Activated naive CD8-positive, alpha-beta T cell treated with anti-CD3 and anti-CD28 coated beads, Interleukin-2, amount 10 ng/mL, durations not matched to agents 7 days and 5 days (primary cell): ENCODE measurements at places on chromosomes 12 and 14. TPM values are rescaled to one million over a fixed set of nuclear protein-coding genes. Genes with fewer than 3 reads are reported as not detected.

DNA sequence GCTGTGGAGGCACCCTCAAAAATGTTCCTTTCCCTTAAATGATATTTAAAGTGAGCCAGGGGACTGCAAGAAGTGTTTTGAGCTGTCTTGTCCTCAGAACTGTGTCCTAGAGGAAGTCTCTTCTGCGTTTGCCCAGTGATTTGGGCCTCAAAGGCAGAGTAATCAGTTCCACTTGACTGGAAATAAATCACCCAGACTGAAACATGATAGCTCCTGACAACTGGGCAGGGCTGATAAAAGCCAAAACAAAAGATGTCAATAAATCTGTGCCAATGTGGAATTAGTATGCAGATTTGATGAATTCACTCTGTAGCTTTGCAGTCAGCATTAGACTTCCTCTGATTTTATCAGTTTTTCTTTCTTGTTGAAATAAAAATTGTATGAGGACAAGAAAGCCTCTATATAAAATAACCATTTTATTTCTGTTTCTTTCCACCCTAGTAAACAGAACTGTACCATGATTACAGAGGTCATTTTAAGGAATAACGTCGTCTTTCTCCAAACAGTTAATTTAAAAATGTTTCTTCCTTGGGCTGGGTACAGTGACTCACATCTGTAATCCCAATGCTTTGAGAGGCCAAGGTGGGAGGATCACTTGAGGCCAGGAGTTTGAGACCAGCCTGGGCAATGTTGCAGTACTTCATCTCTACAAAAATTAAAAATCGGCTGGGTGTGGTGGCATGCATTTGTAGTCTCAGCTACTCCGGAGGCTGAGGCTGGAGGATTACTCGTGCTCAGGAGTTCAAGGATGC is 180.8 kb downstream of the ERC1 start:
- no peak for DNase-seq

- DNase-seq, result peak; percentile 66
These were observed 618.6 kb downstream of the AACS start for GRCh38 chr12:125683748-125684381.

- peak; percentile 72 for DNase-seq
These were observed 558 bp downstream of the TEX22 start for GRCh38 chr14:105398726-105399465.

- no peak for DNase-seq
These were observed 41.7 kb downstream of the TRIM9 start for GRCh38 chr14:51053157-51053556.

DNA sequence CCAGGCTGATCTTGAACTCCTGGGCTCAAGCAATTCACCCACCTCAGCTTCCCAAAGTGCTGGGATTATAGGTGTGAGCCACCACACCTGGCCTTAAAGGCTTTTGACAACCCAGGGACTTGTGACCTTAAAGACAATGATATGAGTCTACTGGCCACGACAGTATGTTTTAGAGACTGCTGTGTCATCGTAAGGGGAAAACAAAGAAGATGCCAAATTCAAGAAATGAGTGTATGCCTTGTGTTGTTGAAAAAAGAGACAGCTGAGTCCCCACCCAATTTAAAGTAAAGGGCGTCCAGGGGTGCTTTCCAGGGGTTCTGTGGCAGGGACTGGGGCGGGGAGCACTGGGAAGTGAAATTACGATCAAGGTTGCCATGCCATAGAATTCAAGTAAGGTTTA is 26.4 kb upstream of the FBXO21 start:
- DNase-seq, result no peak

DNA sequence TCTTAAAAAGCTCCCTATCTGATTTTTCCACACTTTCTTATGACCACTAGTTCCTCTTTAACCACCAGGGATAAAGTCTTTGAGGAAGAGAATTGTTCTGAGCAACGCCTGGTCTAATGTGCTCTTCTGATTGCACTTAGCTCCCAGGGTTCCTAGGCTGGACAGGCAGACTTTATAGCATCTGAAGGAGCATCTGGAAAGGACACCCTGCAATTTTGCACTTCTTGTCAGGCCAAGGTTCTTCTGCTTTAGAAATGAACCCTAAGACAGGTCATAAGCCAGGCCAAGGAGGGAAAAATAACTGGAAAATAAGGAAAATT is 126.3 kb downstream of the KTN1 start:
- no peak for DNase-seq

DNA sequence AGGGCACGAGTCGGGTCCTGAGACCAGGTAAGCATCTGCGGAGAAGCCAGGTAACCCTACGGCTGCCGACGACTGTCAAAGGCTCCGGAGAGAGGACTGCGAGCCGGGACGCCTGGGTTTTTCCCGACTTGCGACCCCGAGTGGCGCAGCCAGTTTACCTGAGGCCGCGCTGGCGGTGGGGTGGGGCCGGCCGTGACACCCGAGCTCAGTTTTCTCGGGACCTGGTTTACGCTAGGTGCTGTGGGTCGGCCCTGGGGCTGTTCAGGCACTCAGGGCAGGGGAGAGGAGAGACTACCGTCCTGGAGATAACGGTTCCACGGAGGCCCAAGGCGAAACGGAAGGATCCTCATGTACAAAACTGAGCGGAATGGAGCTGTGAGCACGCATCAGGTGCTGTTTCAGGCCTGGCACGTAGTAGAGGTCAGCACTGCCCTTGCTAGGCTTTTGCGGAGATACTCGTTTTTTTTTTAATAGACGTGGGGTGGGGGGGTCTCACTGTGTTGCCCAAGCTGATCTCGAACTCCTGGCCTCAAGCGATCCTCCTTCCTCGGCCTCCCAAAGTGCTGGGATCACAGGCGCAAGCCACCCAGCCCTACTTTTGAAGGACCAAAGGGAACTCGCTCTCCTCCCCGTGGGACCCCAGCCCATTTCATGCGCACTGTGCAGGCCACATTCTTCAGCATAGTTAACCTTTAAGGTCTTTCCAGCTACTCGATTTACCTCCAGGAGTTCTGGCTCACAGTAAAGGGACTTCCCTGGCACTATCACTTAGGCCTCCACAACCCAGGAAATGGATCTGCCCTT is 471 bp downstream of the MTRFR start:
- no peak for DNase-seq

DNA sequence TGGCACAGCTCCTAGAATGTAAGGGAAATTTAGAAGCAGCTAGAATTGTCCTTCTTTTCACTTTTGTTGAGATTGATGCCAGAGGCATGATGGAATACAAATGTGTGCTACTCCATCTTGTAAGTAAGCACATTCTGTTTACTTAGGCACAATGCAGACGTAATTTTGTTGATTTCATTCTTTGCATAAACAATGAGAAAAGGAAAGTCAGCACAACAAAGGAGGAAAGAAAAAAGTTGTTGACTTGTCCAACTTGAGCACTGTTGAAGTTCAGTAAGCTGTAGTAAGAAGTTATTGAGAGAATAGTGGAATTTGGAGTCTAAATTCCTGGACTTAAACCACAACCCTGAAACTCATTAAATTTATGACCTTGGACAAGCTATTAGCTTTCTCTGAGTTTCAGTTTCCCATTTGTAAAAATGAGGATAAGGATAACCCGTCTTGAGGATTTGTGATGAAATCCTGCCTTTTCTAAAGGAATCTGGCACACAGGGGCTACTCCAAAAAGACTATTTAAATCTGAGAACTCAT is 19.4 kb upstream of the CNTN1 start:
- no peak for DNase-seq

GRCh38 chr14:25607192-25607591 is 557.2 kb upstream of the STXBP6 start:
- no peak for DNase-seq

DNA sequence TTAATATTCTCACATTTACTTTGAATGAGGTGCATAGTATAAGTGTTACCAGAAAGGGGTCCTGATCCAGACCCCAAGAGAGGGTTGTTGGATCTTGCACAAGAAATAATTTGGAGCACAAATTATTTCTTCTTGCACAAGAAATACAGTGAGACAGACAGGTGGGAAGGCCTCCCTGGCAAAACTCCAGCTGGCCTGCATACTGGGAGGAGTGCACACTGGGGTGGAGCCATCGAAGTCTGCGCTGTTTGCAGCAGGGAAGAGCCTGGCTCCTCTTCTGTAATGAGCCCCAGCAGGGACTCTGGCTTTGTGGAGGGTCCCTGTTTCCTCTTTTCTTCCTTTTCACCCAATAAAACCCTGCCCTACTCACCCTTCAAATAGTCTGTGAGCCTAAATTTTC is 141.6 kb downstream of the GLT1D1 start:
- DNase-seq, result no peak

DNA sequence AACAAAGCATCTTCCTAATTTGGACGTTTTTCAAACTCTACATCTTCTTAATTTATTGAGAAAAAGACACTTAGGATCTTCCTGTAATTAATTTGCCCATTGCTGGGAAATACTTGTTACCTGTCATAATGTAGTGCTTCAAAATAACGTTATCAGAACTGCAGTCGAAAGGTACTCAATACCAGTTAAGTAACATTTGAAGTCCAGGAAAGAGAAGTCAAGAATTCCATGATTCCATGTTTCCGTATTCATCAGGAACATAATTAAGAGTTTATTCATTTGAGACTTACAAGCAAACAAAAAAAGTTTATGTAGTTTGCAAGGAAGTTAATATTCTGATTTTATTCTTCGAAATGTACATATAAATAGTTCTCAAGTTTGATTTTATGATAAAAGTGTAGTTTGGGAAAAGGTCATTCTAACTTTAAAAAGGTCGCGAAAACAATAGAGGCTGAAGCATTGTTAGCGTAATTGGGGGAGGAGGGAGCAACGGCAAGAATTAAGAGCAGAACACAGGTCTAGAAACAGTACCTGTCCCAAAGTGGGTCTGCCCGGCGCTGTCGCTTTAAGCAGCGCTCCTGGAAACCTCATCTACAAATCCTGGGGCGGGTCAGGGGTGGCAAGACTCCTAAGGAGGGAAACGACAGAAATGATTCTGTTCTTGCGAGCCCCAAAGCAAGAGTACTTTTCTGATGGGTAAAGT is 1.2 kb upstream of the KCNMB4 start:
- no peak for DNase-seq

- DNase-seq, result no peak
These were observed 502.6 kb downstream of the DIO2 start for GRCh38 chr14:79708426-79709388.

GRCh38 chr14:36817071-36817930 is 155.6 kb downstream of the PAX9 start:
- DNase-seq, result no peak

DNA sequence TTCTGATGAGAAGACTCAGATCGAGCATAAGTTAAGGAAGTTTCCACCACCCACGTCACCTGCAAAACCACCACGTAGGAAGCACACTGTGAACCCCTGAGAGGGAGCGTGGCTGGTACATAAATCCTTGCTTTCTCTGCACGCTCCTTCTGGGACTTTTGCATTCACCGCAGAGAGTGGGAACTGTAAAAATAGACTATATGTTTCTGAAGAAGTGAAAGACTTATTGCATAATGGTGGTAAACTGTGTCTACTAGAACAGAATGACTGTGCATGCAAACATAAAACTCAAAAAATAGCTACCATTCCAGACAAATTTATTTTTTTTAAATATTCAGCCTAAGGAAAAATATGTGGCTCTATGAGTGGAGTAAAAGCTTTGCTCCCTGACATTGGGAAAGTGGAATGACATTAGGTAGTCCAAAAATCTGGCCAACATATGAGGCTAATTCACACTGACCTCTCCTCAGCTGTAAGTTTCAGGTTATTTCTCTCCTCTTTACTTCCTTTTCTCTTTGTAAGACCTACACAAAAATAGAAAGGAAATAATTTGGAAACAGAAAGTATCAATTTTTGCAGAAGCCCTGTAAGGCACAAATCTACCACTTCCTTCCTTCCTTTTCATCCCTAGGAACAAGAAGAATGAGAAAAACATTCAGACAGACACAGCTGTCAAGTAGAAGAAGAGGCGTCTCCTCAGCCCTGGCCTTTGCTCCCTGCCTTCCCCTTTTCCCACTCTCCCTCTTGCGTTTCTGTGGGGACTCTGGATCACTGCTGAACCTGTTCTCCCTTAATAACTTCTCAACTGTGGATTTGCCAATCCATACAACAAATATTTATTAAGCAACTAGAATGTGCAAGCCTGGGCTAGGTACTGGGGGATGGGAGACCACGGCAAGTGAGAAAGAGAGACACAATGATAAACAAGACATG is 264.3 kb upstream of the FOXN3 start:
- peak; percentile 33 for DNase-seq

DNA sequence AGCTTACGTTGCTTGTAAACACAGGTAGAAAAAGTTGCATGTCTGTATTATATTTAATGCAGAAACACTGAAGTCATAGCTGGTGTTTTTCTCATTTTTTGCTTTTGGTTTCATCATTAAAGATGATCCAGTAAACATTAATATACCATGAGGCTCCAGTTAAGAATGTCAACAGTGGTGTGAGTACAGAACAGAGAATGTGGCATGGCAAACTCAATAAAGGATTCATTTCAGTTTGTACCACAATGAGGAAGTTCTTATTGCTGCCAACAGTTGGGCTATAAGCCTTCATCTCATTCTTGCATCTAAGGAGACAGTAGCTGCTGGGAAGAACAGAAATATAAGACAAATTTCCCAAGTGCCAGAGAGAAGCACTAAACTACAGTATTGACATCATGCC is 72.1 kb upstream of the ST8SIA1 start:
- DNase-seq, result no peak

DNA sequence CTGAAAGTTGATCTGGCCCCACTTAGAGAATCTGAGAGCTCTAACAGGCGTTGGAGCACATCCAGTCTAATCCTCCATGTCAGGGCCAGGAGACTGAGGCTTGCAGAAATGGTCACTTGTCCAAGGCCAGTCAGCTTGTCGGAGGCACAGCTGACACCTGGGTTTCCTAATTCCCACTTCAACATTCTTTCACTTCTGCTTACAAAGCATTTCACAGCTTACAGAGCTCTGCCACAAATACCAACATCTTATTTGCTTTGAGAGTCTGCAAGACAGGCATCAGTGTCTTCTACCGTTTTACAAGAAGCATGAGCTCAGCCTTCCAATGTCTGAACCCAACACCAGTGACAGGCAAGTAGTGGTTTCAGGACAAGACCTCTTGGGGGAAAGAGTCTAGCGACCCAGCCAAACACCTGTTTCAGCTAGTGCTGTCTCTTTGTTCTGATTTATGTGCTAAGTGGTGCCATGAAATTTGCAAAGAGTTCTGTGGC is 31.8 kb downstream of the ISCA2 start:
- no peak for DNase-seq

- no peak for DNase-seq
These were observed 34.9 kb downstream of the PPHLN1 start for GRCh38 chr12:42360747-42361403.

GRCh38 chr14:69096781-69097475 is 56.0 kb downstream of the DCAF5 start:
- DNase-seq, result no peak

DNA sequence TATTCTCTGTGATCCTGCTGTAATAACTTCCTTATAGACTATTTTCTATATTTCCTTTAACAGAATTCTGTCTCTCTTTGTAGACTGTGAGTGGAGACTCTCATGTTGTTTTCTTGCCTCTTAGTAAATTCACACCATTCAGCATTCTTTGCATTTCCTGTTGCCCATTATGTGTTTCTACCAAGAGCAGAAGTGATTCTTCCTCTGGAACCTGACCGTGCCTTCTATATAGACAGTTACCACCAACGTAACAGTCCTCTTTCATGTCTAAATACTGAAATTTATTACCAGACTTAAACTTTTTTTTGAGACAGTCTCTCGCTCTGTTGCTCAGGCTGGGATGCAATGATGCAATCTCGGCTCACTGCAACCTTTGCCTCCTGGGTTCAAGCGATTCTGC is 31.1 kb downstream of the METAP2 start:
- no peak for DNase-seq

- no peak for DNase-seq
These were observed 50.1 kb downstream of the SLC25A21 start for GRCh38 chr14:37122288-37122687.

The CIROP gene
- not detected for total RNA-seq

The OTUB2 gene
- total RNA-seq, result 0.60 TPM

The SSPN gene
- not detected for total RNA-seq

The SCNN1A gene
- total RNA-seq, result 0.43 TPM

The TRIM9 gene
- total RNA-seq, result 1.7 TPM

The TMEM132D gene
- not detected for total RNA-seq

The ADAMTS20 gene
- not detected for total RNA-seq
